Upper lobe of right lung (tissue), 1 donor: ENCODE measurements at places on chromosomes 1 and 21. TPM values are rescaled to one million over a fixed set of nuclear protein-coding genes. Genes with fewer than 3 reads are reported as not detected.

PAFAH2 gene
- total RNA-seq: 22.6 TPM

TNNT2 gene
- 6.4 TPM for total RNA-seq

CFHR2 gene
- not detected for total RNA-seq

COL11A1 gene
- 1.7 TPM for total RNA-seq

MMP23B gene
- 40.3 TPM for total RNA-seq

ZNF669 gene
- 8.9 TPM for total RNA-seq

RCSD1 gene
- 14.8 TPM for total RNA-seq
